ENCODE measurements at places on chromosomes 3 and 15.

GRCh38 chr15:48406911-48407310 lies 75.7 kb downstream of the DUT start:
- DNase-seq: no peak

- DNase-seq: no peak
These were observed 236.8 kb downstream of the OPA1 start for GRCh38 chr3:193829781-193830180.

DNA sequence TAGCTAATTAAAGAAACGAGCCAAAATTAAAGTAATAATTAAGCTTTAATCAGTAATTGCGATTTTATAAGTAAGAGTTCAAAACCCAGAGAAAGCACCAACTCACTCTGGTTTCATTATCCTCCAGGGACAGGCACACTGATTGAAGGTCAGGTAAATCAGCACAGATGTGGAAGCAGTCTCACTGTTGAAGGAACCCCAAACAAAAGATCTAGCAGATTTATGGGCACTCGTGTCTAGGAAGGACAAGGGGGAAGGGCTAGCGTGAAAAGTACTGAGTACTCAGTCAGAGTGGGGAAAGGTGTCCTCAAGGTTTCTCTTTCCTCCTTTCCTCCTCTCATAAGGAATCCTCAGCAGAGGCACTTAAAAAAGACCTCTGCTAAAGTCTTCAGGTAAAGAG lies 320.1 kb downstream of the PYDC2 start:
- no peak for DNase-seq

DNA sequence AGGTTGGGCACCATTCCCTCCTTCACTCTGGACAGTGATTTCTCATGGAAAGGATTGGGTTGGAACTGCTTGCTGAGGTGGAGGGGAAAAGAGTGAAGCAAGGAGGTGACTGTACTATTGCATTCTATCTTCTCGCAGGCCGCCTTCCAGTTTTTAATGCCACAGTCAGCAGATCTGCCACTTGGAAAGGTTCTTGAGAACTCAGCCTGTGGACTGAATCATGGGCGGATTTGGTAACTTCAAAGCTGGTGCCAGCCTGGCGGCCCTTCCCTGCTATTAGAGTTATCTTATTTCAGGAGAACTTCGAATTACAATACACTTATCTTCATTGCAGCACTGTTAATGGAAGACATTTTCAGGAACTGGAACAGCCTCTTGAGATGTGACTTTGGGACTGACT lies 23.1 kb upstream of the SLC28A2 start:
- no peak for DNase-seq

GRCh38 chr3:20056725-20057611 lies 16.7 kb downstream of the KAT2B start:
- no peak for DNase-seq

GRCh38 chr15:43329960-43330779 lies at the start of gene LCMT2:
Gene LCMT2 (minus strand): TSS chr15:43330573. CDS start chr15:43330489, 84 bp downstream.
- DNase-seq: peak; percentile 99

DNA sequence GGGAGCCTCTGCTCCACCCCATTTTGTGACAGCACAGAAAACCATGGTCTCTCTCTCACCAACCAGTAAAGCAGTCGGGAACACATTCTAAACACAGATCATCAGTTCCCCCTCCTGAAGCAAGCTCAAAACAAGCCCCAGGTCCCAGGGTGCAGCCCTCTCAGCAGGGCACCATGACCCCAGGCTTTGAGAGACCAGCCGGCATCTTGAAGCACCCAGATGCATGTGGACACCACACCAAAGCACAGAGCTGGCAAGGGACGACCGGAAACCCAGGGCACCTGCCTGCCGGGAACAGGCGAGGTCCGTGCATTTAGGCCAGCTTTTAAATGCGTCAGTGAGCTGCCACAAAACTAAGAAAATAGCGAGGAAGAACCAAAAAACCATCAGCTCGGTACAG lies 103.2 kb upstream of the IQSEC1 start:
- no peak for DNase-seq

DNA sequence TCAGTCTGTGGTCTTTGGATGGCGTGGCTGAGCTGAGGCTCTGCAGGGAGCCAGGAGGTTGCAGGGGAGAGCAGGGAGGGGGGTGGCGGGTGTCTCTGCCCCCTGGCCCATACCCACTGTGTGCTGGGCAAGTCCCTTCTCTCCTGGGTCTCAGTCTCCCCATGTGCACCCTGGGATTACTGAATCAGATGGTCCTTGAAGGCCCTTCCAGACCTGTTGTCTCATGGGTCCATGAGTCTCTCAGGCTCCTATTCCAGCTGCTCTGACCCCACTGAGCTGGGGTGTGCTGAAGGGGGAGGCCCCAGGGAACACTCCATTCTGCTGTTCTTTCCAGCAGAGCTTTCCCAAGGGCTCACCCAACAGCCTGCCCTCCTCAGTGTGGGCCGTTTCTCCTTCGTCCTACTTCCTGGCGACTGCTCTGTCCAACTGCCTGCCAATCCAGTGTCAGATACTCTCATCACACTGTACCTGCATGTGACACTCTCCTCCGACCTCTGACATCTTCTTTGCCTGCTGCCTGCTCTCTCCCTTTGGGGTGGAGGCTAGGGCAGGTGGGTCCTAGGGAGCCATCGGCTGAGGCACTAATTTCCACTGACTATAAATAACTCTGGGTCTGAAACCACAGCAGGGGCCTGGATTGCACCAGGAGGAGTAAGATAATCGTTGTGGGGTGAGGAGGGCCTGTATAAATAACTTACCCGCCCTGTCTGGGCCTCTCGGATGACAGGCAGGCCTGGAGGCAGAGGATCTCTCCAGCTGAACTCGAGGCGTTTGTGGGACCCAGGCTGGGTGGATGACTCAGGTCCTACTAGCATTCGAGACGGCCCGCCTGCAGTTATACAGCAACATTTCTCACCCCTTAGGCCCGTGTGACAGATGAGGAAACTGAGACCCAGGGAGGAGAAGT lies 67.1 kb downstream of the ATP2B2 start:
- peak; percentile 12 for DNase-seq

DNA sequence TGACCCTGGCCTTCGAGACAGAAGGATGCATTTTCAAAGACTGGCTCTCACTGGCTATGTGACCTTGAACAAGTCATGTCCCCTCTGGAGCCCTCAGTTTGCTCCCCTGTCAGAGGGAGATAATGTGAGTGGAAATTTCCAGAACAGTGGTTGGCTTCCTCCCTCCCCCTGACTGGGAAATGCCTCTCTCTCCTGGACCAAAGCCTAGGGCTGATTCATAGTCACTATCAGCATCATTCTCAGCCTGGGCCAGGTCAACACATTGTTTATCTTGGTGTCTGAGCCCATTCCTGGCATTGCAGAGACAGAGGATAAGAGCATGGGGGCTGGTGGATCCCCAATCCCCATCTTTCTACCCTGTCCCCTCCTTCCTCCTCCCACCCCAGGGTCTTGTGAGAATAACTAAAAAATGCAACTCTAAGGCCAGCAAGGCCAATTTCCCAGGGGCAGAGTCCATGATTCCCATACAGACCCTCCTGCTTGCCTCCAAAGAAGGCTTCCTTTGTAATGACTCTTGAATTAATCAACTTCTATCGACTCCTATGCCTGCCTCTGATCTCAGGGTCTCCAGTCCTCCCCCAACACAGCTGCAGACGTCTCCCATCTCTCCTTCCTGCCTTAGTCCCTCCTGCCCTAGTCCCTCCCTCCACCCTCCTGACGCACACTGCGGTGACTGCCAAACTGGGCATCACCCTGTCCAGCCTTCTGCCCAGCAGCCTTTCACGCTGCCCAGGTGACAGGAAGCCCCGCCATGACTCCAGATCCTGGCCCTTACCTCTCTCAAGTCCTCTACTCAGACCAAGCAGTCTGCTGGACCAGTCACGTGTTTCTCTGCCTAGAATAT lies 35.4 kb upstream of the CORO2B start:
- no peak for DNase-seq

DNA sequence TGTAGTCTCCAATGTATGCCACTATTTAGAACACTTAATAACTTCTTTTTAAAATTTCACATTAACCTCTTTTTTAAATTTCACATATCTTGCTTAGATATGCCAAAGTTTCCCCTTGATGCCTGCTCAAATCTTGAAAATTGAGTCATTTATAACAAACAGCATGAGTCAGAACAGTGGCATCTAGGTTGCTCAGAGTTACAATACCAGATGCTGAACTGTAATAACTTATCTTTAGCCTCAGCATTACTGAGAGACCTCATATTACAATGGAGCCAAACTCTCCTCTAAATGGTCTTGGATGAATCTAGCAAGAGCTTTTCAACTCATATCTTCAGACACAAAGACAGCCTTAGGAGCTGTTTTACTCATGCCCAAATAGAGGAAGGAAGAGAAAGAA lies 439.3 kb upstream of the ARPP21 start:
- no peak for DNase-seq

DNA sequence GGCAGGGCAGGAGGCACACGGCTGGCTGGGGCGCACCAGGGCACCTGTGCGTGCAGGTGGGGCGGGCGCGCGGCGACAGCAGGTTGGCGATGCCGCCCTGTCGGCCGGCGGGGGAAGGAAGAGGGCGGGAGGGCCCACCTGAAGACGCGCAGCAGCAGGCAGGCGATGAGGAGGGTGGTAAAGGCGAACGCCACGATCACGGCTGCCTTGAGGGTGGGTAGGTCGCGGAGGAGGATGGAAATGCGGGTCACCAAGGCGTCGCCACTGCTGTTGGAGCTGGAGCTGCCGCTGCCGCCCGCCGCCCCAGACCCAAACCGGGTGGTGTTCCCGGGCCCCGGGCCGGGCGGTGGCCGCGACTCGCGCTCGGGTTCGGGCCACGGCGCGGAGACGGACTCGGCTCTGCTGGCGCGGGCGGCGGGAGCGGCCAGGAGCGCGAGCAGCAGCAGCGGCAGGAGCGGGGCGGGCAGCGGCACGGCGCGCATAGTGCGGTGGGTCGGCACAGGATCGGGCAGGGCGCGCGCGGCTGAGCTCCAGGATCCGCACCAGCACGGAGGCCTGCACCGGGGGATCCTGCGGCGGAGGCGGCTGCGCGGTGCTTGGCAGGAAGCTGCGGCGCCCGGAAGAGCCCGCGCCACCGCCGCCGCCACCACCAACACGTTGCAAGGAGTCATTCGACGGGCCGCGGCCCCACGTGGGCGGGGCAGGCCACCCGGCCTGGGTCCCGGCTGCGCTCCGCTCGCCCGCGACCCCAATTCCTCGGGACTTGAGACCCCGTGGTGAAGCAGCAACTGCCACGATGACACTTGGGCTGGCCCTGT lies at the start of gene FAM174B:
TSS of gene FAM174B (minus strand) at position 598 of the 818 bp plus-strand sequence.
- peak; percentile 82 for DNase-seq

- peak; percentile 34 for DNase-seq
These were observed 63.2 kb downstream of the HCN4 start for GRCh38 chr15:73305331-73306211.

- no peak for DNase-seq
These were observed 8.2 kb downstream of the SLC2A2 start for GRCh38 chr3:171018156-171018935.
